ENCODE measurements at places on chromosomes 7 and 10.

DNA sequence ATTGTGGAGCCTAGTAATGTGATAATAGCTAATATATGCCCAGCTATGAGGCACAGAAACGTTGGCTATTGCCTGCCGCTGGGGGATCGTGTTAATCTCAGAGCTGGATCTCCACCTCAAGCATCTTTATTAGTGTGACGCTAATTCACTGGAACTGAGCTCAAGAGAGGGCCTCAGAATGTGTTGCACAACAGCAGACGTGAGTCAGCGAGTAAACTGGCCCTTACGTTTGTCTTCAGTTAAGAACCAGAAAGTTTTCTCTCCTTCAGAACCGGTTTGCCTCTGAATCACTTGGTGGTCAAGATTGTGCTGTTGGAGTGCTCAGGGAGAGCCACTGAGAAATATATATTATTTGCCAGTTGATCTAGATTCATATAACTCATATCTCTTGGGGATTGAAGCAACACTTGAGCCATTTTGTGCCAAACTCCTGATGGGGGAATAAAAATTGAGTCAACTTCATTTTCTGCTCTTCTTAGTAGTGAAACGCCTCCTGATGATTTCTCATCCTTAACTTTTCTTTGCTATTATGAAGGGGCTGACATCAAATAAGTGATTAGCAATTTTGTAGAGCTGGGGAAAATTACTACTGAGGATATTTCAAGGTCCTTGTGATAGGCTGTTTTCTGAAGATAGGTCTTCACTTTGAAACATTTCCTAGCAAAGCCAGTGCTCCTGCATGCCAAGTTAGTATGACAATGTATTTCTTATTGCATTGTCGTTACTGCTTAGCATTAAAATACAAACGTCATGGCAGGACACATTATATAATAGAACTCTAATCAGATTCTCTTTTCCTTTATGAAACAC, 22.3 kb downstream of the BZW2 start:
- no peak for DNase-seq

DNA sequence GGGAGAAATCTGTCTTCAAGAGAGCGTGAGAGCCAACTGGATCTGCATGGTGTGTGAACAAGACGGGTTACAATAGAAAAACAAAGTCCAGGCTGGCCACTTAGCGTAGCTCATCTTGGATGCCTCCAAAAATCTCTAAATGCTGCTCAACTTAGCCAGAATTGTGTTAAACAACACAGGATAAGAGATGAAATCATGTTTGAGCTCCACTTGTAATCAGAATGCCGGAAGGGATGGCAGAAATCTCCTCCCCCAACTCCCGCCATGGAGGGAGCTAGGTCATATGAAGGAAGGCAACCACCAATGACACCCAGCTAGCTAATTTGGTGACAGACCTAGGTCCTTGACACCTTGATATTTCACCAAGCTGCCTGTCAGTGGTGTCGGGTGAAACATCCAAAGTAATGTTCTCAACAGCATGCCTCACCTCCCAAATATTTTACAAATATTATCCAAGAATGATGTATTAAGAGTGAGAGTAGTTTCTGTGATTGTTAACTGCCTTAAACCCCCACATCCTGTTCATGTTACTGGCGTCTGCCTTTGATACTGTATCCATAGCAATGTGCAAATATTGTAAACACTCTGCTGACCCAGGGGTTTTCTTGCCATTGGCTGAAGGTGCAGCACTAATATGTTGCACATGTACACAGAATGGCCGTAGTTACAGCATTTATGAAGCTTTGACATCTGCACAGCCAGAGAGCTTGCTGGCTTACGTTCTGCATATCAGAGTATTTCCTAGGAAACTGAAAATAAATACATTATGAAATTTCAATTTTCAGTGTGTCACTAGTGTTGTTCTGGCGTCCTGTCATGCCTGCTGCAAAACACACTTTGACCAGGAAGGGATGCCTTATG, 25.8 kb downstream of the TMEM254 start:
- DNase-seq = no peak

DNA sequence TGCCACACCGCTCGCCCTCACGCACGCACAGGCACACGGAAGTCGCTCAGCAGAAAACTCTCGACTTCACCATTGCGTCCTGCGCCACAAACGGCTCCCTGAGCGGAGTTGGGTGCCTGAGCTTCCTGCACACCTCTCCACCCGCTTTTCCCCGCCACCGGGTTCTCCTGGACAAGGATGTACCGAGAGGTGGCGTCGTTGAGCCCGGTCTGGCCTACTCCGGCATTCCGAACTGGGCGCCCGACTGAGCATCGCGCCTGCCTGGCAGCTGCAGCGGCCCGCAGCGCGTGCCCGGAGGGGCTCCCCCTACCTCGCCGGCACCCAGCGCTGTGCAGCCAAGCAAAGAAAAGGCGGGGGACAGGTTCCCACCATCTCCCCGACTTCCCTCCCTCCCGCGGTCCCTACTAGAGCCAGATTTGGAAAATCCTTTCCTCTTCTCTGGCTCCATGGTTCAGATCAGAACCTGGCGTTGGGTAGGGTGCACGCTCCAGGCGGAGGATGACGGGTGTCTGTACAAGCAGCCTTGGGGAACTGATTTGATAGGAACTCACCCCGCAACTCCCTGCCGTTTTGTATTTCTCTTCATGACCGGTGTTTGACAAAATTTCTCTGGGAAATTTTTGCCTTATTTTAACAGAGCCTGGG, 1.7 kb downstream of the SORCS3 start:
- DNase-seq = no peak

- DNase-seq = no peak
Observed at GRCh38 chr10:51445588-51445987, 253.8 kb downstream of the CSTF2T start.

DNA sequence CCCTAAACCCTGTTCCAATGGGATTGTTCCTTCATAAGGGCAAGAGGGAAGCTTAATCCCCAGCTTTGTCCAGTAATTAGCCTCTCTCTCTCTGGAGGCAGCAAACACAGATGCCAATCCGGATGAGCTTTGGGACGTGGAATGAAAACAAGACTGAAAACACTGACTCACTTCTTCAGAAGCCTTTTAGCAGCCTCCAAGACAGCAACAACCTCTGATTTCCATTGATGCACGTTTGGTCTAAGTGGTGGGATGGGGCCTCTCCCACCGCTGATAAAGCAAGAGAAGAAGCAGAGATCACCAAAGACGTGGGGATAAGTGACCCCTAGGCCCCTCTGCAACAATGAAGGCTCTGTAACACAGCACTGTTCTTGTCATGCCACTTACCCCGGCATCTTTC, 5.8 kb upstream of the GFRA1 start:
- no peak for DNase-seq

DNA sequence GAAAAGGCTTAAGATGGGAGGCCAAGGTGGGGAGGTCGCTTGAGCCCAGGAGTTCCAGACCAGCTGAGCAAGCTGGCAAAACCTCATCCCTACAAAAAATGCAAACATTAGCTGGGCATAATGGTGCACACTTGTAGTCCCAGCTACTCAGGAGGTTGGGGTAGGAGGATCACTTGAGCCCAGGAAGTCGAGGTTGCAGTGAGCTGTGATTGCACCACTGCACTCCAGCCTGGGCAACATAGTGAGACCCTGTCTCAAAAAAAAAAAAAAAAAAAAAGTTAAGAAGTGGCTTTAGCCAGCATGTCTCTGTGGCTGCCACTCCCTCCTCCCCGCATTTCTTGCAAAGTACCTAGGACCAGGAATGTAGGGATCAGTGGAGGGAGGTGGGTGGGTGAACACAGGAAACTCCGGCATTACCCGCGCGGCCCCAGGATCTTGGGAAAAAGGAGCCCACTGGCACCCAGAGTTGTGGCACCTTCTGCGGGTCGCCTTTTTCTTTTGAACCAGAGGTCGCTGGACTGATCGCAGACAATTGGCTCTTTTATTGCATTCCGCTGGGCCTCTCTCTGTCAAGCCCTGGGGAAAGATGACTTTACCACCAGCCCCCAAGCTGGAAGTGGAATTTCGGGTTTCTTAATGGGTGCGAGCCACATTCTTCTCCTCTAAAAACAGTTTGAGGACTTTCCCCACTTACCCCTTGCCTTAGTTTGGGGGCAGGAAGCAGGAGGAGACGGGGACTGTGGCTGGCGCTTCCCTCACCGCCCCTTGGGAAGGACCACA, 3.5 kb downstream of the VGF start:
- DNase-seq = no peak

GRCh38 chr7:152760854-152761748, 1.5 kb downstream of the ACTR3B start:
- DNase-seq = no peak

- no peak for DNase-seq
Observed at GRCh38 chr10:58810751-58811150, 298.1 kb downstream of the BICC1 start.

DNA sequence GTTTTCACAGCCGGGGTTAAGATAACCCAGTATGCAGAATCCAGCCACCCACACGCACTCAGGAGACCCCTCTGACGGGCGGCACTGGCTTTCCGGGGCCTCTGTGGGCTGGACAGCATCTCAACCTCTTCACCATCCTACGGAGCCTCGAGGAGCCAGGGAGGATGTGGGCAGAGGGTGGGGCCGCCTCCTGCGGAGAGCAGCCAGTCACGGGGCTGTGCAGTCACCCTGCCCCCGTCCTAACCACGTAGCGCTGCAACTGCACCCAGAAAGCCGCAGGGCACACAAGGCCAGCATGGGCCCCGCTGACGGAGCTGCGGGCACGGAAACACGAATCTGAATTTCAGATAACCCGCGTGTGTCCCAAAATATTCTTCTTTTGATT, 270.3 kb downstream of the ELFN1 start:
- DNase-seq = no peak

DNA sequence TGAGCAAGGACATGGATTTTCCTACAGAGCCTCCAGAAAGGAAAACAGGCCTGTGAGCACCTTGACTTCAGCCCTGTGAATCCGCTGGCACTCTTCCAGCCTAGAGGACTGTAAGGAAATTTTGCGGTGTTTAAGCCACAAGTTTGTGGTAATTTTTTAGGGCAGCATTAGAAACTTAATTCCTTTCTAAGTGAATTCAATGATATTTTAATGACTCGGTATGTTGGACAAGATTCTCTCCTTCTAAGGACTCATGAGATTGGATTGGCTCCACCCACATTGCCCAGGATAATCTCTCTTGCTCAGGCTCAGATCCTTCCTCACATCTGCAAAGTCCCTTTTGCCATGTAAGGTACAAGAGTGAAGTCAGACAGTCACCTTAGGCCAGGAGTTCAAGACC, 4.5 kb downstream of the LYZL2 start:
- DNase-seq = no peak

DNA sequence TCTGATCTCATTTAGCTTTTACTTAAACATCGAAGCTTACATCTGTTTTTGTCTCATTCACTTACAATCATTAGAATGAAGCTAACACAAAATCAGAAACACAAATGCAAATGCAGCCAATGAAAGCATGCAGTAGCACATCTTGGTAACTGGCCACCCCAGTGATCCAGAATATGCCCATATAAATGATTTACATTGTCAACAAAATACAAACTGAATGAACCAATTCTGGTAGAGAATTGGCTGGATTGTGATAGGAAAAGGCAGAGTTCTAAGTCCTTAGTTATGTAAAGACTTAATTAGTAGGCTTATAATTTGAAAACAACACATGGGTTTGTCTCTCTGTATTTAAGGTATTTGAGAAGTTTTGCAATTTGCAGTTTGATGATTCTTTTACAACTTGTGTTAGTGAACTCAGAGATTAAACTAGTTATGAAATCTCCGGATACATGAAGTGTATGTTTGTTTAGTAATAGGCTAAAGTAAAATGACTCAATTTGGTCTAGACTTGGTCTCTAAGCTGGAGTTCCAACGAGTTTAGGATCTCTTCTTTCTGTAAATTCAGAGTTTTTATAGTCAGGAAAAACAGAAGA, 21.2 kb downstream of the TECTB start:
- DNase-seq = no peak

DNA sequence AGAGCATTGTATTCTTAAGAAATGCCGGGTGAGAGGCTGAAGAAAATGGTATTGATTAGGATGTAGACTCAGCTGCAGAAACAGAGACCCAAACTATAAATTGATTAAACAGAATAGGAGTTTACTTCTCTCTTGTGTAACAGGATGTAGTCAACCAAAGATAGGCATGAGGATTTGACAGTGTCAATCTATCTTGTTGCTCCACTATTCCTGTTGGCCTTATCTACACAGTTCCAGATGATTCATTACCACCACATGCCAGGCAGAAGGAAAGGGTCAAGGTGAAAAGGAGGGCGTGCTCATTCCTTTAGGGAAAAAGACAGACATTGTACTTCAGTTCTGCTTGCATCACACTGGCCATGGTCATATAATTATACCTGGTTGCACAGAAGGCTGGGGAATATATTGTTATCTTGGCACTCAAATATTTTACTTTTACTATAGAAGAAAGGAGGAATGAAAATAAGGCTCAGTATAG, 11.9 kb upstream of the DMTF1 start:
- no peak for DNase-seq
